ENCODE measurements at places on chromosomes 4 and X.
A peak's percentile ranks its signal among the peaks of the same experiment; 100 is the strongest.

- no peak for DNase-seq
Observed at GRCh38 chr4:26584725-26585124, 841 bp downstream of the TBC1D19 start.

GRCh38 chr4:169243825-169244609 lies 26.7 kb downstream of the SH3RF1 start:
- DNase-seq: peak; percentile 83

GRCh38 chrX:94977562-94977961 lies 1303.6 kb downstream of the FAM133A start:
- no peak for DNase-seq

DNA sequence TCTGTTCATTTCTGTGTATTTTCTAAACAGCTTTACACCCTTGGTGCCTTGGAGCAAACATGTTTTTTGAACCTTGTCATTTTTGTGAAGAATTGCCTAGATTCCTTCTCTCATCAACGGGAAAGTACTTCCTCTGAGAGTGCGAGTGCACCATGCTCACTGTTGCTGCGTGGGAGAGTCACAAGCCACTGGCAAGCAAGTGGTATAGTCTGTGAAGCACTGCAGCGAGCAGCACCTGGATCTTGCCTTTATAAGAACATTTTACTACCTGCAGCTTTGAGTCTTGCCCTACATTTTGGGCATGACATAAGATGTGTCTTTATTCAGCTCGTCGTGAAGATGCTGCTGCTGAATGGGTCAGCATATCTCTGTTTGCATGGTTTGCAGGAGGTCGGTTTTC lies 44.9 kb downstream of the HADH start:
- DNase-seq: no peak

DNA sequence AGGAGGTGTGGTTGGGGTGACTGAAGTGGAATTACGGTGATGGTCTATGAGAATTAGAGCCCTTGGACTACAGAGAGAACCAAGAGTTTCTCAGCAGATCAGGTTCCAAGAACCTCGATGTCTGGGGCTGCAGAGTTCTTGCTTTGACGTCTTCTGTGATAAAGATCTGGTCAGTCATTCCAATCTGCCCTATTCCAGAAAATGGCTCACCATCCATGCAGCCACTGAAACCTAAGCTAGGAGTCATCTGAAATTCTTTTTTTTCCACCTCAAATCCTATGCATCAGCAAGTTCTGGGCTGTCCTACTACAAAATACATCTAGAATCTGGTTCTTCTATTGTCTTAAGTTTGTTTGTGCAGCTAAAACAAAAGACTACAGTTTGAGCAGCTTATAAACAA lies 254.4 kb upstream of the PGRMC2 start:
- DNase-seq: no peak

- DNase-seq: no peak
Observed at GRCh38 chr4:165583341-165583740, 204.5 kb downstream of the CPE start.

GRCh38 chrX:79369871-79370270 lies 2.7 kb upstream of the ITM2A start:
- no peak for DNase-seq

- DNase-seq: peak; percentile 42
Observed at GRCh38 chrX:17038681-17039161, 92.3 kb downstream of the REPS2 start.

DNA sequence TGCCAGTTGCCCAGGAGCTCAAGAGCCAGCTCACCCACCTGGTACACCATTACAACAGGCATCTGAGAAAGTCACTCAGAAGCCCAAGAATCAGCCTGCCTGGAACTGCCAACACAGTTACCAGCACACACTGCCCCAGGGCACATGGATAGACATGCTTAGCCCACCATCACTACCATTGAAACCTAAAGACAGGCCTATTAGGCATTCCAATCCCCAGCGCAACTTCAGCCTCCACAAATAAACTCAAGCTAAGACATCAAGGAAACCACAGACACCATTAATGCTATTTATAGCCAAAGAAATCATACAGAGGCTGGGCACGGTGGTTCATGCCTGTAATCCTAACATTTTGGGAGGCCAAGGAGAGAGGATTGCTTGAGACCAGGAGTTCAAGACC lies 42.3 kb downstream of the ATRX start:
- no peak for DNase-seq

GRCh38 chrX:39729981-39730661 lies 367.6 kb downstream of the BCOR start:
- DNase-seq: peak; percentile 2

DNA sequence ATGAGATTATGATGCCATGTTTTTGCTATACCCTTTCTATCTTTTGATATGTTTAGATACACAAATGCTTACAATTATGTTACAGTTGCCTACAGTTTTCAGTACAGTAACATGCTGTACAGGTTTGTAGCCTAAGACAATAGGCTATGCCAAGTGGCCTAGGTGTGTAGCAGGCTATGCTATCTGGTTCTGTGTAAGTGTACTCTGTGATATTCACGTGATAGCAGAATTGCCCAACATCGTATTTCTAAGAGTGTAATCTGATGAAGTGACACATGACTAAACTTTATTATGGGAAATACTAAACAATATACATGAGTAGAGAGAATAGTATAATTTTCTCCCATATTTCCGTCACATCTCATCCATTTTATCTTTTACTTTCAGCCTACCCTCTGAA lies 97.0 kb downstream of the CLDN22 start:
- DNase-seq: no peak

DNA sequence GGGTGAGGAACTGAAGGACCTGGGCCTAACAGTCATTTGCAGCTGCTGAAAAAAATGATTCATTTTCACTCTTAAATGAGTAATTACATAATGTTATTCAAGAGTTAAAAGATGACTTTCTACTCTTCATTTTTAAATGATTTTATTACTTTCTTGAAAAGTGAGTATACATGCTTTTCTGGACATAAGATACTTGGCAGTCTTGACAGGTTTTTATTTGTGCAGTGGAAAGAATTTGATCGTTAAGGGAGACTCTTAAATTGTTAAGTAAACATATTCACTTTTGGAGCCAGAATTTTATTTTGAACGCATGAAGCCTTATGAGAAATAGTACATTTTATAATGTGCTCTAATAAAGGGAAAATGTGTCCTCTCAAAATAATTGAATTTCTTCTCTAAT lies 245.7 kb downstream of the TENM3 start:
- no peak for DNase-seq

GRCh38 chrX:19849464-19850080 lies 37.8 kb downstream of the SH3KBP1 start:
- DNase-seq: no peak

All from fibroblast of gingiva (primary cell).